ENCODE measurements at places on chromosomes 7 and 10.

DNA sequence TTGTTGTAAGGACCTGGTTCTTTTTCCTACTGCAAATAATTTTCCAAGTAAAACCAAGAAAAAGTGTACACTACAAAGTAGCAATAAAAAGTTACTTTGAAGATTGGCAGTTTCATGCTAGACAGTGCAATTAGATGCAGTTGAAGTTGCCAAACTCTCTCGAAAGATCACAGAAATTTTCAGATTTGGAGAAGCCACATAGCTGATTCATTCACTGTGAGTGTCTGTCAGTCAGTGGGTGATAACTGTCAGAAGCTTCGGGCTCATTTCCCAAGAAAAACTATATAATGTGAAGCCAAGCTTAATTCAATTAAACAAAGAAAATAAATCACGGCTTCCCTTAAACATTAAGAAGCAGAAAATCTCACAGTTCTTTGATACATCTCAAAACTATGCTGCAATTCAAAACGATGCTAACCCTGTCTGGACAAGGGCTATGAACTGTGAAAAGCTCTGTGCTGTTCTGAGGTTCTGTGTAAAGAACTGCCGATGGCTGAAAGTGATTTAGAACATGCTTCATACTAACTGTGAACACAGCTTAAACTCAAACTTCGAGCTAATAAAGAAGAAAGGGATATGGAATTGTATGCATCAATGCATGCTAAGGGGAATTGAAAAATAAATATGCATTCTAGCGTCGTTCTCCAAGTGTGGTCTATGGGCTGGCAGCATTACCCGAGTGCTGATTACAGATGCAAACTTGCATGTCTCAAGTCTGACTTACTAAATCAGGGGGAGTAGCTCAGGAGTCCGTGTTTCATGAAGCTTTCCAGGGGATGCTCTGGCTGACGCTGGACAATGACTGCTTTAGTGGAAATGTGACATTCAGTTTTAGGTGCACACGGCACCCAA, 557.4 kb downstream of the CALN1 start:
- no peak for DNase-seq

GRCh38 chr10:103451091-103451813, 918 bp downstream of the CALHM2 start:
- DNase-seq, result no peak

GRCh38 chr7:140439359-140439758, 35.5 kb downstream of the RAB19 start:
- no peak for DNase-seq

DNA sequence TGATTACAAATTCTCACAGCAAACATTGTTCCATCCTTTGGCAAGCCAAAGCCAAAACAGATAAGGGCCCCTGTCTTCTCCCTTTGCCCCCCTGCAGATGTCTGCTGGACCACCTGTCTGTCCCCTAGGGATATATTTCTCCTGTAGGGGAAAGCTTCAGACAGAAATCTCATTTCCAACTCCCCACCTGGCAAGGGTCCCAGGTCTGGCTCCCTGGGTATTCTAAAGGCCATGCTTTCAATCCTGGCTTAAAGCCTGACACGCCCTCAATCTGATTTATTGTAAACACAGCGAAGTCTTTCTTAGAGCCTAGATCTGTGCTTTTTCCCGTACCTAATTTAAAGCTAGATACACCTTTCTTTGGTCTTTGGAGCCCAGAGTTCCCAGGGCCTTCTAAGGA, 66.1 kb downstream of the KCNMA1 start:
- DNase-seq, result no peak

DNA sequence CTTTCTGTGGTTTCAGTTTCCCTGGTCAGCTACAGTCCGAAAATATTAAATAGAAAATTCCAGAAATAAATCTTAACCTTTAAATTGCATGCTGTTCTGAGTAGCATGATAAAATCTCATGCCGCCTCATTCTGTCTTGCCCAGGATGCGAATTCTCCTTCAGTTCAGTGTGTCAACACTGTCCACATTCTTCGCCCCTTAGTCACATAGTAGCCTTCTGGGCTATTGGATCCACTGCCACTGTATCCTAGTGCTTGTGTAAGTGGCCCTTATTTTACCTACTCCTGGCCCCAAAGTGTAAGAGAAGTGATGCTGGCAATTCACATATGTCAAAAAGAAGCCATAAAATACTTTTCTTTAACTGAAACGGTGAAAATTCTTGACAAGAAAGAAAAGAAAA, 129.6 kb downstream of the ZWINT start:
- DNase-seq, result no peak

DNA sequence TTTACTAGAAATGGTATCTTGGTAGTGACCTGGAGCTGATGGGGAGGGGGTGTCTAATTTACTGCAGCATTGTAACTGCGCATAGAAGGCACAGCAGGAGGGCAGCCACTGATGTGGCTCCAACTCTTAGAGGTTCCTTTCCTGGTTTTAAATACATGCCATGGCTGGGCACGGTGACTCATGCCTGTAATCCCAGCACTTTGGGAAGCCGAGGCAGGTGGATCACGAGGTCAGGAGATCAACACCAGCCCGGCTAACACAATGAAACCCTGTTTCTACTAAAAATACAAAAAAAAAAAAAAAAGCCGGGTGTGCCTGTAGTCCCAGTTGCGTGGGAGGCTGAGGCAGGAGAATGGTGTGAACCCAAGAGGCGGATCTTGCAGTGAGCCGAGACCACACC, 19.2 kb upstream of the SEC61G start:
- DNase-seq, result no peak

DNA sequence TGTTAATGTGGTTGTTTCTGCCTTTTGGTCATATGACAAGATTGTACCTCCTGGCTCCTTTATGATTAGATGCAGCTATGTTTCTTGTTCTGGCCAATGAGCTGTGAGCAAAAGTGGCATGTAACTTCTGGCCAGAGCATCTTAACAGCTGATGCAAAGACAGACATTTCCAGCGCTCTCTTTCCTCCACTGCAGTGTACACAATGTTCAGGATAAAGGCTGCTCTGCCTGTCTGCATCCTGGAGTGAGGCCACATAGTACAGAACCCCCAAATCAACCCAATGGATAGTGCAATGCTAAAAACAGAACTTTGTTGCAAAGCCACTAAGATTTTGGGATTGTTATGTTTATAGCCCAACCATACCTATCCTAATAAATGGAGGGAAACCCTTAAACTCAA, 17.9 kb downstream of the EPC1 start:
- DNase-seq, result no peak

DNA sequence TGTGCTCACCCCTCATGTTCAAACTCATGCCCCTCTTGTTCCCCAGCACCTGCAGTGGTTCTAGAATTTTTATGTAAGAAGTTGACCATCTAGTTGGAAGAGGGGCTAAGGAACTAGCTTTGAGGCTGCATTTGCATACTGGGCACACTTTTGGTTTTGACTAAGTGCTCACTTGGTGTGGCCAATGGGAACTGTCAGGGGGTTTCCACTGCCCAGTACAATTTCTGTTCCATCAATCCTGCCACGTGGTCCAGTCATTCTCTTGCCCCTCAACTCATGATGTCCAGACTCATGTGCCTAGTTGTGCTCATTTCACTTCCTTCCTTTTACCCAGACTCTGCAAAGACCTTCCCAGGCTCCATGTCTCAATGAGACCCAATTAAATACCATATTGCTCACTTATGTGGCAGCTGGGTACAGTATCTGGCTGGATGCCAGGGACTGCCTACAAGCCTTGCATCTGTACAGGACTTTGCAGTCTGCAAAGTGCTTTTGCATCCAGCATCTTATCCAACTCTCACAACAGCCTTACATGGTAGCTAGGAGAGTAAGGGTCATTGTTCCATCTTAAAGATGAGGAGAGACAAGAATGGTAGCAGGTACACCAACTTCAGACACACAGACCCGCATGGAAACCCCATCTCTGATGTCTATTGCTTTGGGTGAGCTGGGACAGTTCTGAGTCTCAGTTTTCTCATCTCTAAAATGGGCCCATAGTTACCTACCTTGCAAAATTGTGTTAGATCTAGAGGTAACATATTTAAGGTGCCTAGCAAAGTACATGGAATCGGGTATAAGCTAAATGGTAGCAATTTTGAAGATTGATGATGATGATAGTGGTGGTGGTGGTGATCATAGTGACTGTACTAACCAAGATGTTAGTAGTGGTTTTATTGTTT, 30.1 kb upstream of the KCNMA1 start:
- DNase-seq, result no peak

DNA sequence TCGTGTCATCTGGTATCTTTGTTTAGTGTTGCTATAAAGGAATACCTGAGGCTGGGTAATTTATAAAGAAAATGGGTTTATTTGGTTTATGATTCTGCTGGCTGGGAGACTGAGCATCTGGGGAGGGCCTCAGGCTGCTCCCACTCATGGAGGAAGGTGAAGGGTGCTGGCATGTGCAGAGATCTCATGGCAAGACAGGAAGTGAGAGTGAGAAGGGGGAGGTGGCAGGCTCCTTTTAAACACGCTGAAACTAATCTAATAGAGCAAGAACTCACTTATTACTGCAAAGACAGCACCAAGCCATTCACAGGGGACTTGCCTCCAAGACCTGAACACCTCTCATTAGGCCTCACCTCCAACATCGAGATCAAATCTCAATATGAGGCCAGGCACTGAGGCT, 11.3 kb downstream of the OIT3 start:
- DNase-seq, result no peak

DNA sequence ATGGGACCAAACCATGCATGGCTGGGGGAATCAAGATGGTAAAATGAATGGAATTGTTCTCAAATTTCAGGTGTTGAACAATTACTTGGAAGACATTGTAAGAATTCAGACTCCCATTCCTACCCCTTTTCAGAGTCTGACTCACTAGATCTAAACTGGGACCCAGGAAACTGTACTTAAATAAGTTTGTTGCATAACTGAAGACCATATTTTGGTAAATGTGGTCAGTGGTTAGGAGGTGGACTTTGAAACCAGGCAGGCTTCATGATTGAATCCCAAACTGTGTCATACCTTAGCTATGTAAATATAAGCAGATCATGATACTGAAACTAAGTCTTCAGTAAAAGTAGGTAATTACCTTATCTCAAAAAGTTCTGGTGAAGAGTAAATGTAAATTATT, 41.7 kb downstream of the ZWINT start:
- DNase-seq, result peak; percentile 8

DNA sequence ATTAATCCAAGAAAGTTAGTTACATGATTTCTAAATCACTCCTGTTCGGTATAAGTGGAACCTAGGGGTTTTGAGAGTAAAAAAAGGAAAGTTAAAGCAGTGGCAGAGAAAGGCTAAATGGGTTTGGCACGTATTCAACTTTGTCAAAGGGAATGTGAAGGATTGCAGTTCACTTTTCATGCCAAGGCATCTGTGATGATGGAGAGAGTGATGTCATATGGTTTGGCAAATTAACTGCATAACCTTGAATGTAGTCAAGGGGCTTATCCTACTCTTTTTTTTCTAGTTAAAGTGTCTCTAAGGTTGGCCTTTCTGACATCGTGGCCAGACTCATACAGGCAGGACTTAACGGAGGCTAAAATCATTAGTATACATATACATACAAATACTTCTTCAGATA, 277.8 kb downstream of the EXOC4 start:
- no peak for DNase-seq

DNA sequence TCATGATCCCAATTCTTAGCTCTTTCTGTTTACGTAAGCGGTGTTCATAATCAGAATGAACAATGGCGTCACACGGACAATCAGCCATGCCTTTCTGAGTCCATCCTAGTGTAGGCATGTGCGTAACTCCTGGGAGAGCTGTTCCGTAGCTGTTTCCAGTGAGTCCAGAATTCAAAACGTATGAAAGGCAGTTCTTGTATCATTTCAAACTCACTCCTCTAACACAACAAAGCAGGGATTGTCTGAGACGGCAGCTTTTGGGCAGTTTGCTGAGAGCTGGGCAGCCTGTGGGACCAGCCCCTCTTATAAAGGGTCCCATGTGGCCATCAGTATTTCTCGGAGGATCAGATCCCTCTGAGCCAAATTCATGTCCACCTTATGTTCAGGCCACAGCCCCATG, 43.4 kb downstream of the PSPH start:
- no peak for DNase-seq

DNA sequence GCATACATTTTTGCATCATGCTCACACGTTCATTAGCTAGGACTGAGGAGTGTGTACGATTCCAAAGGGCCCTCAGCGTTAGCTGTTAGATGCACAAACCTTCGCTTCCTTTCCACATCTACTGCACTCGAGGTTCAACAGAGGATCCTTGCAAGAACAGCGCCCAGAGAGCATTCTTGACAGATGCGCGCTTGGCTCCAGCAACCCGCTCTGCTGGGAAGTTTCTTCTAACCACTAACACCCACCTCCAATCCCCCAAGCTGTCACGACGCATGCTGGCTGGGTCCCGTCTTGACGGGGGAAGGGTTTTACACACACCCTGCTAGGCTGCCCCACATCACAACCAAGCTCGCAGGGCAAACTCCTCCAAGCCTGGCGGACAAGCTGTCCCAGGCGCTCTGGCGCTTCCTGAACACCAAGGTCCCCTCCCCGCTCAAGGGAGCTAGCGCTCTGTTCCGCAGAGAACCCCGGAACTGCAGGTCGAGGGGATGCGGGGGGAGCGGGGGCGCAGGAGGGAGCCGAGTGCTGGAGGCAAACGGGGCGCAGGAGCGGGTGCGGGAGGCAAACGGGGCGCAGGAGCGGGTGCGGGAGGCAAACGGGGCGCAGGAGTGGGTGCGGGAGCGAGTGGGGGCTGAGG, 653 bp upstream of the ADRB1 start:
- no peak for DNase-seq

GRCh38 chr10:31004611-31005193, 27.0 kb downstream of the ZNF438 start:
- DNase-seq, result peak; percentile 32

GRCh38 chr10:87991946-87992345, 128.5 kb downstream of the PTEN start:
- no peak for DNase-seq

DNA sequence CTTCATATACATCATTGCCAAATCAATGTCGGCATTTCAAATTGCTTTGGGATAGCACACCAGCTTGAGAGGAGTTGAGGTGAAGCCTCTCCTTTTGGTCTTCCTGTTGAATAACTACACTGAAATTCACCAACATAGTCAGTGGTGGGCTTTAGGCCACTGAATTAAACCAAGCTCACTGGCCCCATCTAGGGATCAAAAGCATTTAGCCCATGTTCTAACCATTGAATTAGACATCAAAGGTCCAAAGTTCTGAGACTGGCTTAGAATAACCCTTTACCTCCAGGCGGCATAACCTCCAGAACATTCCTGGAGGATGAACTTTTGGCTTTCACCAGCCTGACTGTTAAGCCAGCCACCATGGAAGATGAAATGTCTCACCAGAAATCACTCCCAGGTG, 54.6 kb downstream of the BPGM start:
- no peak for DNase-seq

- DNase-seq, result no peak
Observed at GRCh38 chr7:41885078-41885477, 182.2 kb upstream of the INHBA start.
